ENCODE measurements at places on chromosomes 6 and 20.
A peak's percentile ranks its signal among the peaks of the same experiment; 100 is the strongest.

GRCh38 chr6:21398741-21399325, 194.7 kb upstream of the SOX4 start:
- no peak for DNase-seq

GRCh38 chr6:25324066-25324762, 45.0 kb downstream of the CARMIL1 start:
- no peak for DNase-seq

- DNase-seq: no peak
Measured at GRCh38 chr20:34621383-34622367, 55.2 kb downstream of the PIGU start.

- peak; percentile 16 for DNase-seq
Measured at GRCh38 chr6:19210849-19211590, 626.1 kb upstream of the ID4 start.

DNA sequence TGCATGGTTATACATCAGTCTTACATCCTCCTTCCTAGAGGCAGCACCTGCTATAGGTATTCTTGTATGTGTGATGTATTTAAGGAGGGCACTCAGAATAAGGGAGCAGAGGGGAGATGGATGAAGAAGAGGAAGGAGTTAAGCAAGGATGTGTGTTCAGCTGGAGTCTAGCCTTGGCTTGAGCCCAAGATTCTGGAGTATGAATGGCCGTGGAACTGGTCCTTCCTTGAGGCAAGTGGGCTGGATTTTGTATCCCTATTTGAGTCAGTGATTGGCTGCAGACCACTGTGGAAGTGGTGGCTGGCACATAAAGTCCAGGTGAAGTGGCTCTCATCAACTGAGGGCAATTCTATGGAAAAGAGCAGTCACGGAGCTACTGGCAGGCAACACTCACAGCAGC, 112.0 kb upstream of the RNF24 start:
- no peak for DNase-seq

- peak; percentile 68 for DNase-seq
Measured at GRCh38 chr20:56359212-56360132, 698 bp downstream of the FAM210B start.

- no peak for DNase-seq
Measured at GRCh38 chr6:170227521-170227983, 63.3 kb downstream of the DLL1 start.

- DNase-seq: no peak
Measured at GRCh38 chr6:143842461-143842901, 657 bp upstream of the LTV1 start.

DNA sequence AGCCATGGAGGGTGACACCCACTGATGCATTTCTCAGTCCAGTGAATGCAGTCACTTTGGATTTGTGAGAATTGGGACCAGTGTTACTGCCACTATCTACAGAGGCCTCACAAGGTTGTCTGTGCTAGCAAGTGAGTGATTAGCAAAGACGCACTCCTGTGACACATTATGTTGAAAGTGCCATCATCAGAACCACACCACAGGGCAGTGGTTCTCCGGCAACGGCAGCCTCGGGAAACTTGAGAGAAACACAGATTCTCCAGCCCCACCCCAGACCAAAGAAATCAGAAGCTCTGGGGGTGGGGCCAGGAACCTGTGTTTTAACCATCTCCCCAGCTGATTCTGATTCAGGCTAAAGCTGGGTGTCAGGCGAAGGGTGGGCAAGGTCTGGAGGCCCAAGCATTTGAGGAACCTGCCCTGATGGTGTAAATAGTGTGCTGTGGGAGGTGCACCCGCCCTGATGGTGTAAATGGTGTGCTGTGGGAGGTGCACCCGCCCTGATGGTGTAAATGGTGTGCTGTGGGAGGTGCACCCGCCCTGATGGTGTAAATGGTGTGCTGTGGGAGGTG, 39.9 kb downstream of the TMEM242 start:
- no peak for DNase-seq

DNA sequence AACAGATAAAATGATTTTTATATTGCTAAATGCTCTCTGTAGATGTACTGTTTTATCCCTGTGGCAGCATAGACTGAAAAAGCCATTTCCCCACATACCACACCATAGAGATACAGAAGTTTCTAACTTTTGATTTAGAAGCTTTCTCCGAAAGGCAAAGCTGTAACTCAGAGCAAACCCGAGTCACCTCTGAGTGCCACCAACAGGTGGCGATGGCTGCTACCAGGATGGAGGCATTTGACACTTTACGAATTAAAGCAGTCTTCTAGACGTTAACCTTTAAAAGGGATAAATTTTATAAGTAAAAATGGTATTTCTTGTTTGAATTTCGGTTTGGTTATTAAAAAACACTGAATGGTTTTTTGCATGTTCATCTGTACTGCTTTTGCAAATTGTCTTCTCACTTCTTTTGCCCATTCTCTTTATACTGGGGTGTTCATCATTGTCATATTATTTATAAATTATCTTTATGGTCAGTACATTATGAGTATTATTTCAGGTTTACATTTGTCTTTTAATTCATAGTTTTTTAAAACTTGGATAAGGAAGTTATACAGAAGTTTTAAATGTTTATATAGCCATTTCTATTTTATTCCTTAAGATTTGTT, 201.0 kb upstream of the CEP162 start:
- DNase-seq: peak; percentile 52

GRCh38 chr20:51402201-51402600, 140.3 kb downstream of the NFATC2 start:
- DNase-seq: no peak

- no peak for DNase-seq
Measured at GRCh38 chr6:14393910-14394309, 276.3 kb downstream of the CD83 start.

- no peak for DNase-seq
Measured at GRCh38 chr20:62752181-62752670, 43.6 kb downstream of the NTSR1 start.

DNA sequence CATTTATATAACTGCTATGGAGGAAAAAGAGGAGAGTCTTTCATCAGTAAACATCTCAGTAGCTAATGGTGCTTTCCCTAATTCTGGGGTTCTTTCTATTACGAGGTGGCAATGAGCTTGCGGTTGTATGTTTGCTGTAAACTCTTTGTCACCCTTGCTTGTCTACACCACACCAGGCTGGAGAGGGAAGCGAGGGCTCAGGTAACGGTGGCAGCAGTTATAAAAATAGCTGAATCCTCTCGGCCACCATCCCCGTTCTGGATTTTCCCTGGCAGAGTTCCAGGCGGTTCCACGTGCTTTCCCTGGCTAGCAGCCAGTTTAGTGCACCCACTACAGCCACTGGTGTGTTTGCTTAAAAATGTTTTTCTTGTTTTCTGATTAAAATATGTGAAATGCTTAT, 39.0 kb downstream of the MAS1 start:
- DNase-seq: no peak

DNA sequence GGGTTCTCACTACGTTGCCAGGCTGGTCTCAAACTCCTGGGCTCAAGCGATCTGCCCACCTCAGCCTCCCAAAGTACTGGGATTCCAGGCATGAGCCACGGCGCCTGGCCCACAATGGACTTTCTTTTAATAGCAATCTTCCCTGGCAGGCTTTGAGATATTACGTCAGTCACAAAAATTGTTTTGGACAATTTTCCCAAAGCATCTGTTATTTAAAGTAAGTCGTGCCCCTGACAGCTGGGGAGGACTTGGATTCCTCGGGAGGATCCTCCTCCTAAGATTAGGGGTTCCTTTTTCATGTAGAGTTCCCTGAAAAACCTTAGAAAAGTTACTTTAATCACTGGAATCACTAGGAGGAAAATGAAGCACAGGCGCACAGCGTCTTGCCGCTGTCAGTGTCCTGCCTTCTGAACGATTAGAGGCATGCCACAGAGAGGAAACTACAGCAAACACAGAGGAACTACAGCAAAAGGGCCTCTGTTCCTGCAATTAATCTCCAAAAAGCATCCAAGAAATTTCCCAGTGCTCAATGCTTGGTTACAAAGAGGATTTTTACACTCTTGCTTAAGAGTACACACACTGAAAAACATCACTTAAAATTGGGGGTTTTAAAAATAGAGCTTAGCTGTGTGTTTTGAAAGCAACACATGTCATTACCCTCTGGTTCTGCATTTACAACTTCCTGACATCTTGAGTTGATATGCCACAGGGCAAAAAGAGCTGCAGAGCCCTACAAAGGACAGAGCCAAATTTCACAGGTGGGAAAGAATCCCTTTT, 4.5 kb downstream of the ACSS1 start:
- no peak for DNase-seq

- DNase-seq: no peak
Measured at GRCh38 chr20:21302664-21303060, 469 bp upstream of the XRN2 start.

DNA sequence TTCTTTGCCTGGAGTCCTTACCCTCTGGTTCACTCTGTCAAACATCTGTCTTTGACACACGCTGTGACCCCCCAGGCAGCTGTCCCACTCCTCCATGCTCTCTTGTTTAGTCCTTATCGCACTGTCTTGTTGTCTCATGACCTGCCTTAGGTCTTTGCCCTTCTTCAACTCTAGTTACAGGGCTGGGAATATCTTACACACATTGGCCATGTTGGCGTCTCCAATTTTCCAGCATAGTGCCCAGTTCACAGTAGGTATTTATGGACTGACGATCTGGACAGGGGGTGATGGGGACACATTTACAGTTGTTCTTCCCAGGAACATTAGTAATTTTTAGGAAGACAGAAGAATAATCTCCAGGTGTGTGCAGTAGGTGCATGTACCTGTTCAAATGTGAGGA, 129.7 kb upstream of the SLC22A16 start:
- no peak for DNase-seq

DNA sequence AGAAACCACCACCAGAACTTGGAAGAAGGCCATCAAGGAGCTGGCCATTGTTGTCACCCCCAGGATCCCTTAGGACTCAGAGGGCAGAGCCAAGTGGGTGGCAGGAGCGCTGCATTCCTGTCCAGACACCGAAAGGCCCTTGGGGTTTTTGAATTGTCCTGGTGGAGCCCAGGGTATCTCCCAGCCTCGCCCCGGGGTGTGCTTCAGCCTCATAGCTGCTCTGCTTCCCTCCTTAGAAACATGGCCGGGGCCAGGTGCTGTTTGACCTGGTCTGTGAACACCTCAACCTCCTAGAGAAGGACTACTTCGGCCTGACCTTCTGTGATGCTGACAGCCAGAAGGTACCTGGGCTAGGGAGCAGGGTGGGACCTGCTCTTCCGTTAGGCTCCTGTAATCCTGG, 23.2 kb downstream of the EPB41L1 start:
- DNase-seq: no peak

DNA sequence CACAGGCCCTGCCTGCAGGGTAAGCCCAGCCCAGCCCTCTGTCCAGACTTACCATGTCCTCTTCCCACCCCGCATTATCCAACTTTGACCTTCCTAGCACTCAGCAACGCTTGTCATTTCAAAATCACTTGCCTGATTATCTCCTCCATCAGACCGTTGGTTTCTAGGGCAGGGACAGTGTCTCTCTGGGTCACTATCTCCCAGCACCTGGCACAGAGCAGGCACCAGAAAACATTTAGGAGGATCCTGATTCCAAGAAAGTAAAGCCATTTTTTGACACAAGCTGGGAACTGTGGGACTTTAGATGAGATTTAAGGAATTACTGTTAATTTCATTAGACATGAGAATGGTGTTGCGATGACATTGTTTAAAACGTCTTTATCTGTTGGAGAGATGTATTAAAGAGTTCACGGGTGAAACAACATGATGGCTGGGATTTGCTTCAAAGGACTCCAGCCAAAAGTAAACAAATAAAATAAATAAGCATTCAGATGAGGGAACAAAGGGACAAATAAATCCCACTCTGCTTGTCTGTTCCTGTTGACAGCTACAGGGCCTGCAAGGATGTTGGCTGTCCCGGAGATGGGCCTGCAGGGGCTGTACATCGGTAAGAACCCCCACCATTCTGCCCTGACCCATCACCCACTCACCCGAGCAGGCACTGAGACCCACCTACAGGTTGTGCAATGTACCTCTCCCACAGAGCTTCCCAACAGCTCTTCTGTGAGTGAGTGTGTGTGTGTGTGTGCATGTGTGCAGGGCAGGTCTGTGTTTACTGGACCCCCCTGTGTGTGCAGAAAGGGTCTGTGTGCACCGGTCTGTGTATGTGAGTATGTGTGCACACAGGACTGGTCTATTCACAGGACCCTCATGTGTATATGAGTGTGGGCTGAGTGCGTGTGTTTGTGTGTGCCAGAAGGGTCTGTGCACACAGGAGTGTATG, 5.9 kb downstream of the HSPA12B start:
- no peak for DNase-seq

- DNase-seq: no peak
Measured at GRCh38 chr6:32439139-32439538, 548 bp upstream of the HLA-DRA start.

DNA sequence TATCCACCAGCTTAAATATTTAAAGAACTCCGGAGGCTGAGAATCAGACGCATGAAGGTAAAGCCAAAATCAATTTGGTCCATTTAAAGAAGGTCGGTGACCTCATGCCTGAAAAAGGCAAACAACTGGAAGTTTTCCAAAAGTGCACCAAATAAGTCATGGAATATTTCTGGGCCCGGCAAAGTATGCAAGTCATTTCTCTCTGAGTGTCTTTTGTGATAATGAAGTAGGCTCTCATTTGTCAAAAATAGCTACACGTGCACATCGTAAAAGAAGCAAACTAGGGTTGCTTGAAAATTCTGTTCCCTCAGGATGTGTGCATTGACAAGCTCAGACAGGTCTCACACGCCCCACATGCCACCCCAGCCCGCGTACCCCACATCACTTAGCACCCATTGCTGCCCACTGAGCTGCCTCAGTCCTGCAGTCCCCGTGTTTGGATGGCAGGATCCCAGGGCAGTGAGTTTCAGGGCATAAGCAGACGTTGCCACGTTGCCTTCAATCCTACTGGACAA, 20.5 kb upstream of the PYGB start:
- no peak for DNase-seq

- DNase-seq: no peak
Measured at GRCh38 chr6:819122-819521, 126.2 kb upstream of the EXOC2 start.

- DNase-seq: no peak
Measured at GRCh38 chr6:83908813-83909212, 49.3 kb downstream of the CYB5R4 start.

DNA sequence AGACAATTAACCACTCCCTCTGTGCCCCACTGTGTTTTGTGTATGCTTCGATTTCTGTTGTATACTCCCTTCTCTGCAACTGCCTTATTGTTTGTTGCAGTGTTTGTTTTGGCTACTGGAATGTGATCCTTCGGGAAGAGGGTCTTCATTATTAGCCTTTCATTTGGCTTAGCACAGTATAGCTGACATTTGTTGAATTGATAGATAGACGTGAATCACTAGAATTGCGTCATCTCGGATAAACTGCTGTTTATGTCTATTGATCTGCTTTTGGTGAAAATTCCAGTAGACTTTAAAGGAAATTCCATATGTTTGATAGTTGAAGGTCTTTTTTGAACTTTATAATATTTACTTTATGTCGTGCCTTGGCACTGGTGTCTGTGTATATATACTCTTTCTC, 189.9 kb upstream of the EYA4 start:
- no peak for DNase-seq

GRCh38 chr6:14857501-14857900, 388.4 kb upstream of the JARID2 start:
- DNase-seq: no peak

Data from SK-N-DZ (cell line).